Small intestine (tissue), 16 donors: ENCODE measurements at places on chromosomes 5 and 9. TPM values are rescaled to one million over a fixed set of nuclear protein-coding genes. Genes with fewer than 3 reads are reported as not detected.

Gene EIF4E1B
- not detected for polyA plus RNA-seq

Gene OXCT1
- 2.9 TPM for polyA plus RNA-seq

Gene SHISAL2B
- polyA plus RNA-seq, result 0.18 TPM

Gene STPG3
- not detected for polyA plus RNA-seq

Gene ADRA1B
- polyA plus RNA-seq, result 0.31 TPM

DNA sequence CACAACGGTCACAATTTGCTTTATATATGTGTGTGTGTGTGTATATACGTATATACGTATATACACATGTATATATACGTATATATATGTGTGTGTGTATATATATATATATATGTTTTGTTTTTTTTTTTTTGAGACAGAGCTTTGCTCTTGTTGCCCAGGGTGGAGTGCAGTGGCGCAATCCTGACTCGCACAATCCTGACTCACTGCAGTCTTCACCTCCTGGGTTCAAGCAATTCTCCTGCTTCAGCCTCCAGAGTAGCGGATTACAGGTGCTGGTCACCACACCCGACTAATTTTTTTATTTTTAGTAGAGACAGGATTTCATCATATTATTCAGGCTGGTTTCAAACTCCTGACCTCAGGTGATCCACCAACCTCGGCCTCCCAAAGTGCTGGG is 3.1 kb downstream of the RNF38 start:
- no peak for DNase-seq

- DNase-seq, result no peak
Observed at GRCh38 chr5:165201369-165201768, 1696.0 kb downstream of the MAT2B start.

- DNase-seq, result no peak
Observed at GRCh38 chr9:73050065-73050816, 97.4 kb upstream of the ALDH1A1 start.

DNA sequence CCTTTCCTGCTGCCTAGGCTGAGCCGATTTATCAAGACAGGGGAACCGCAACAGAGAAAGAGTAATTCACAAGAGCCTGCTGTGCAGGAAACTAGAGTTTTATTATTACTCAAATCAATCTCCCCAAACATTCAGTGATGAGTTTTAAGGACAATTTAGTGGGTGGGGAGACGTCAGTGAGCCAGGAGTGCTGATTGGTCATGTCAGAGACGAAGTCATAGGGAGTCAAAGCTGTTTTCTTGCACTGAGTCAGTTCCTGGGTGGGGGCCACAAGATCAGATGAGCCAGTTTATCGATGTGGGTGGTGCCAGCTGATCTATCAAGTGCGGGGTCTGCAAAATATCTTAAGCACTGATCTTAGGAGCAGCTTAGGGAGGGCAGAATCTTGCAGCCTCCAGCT is 19.0 kb downstream of the SNX24 start:
- DNase-seq, result no peak

GRCh38 chr5:137203011-137203632 is 296.0 kb downstream of the SPOCK1 start:
- no peak for DNase-seq

- DNase-seq, result no peak
Observed at GRCh38 chr9:70427161-70427945, 12.9 kb upstream of the KLF9 start.

DNA sequence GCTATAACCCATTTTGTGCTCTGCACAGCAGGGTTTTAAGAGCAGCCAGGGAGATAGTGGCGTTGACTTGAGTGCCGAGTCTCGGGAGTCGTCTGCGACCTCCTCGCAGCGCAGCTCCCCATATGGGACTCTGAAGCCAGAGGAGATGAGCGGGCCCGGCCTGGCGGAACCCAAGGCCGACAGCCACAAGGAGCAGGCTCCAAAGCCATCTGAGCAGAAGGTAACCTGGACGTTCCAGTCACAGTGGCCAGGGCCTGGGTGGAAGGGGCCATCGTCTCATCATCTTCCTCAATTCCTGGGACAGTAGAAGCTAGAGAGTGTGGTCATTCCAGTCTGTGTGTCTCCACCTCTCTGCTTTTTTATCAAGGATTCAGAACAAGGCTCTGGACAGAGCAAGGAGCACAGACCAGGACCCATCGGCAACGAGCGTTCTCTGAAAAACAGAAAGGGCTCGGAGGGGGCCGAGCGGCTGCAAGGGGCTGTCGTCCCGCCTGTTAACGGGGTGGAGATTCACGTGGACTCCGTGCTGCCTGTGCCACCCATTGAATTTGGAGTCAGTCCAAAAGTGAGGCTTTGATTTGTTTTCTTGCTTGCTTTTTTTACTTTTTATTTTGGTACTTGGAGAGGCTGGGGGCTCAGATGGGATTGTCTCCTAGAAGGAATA is 20.2 kb upstream of the POMT1 start:
- DNase-seq, result no peak
